ENCODE measurements at places on chromosomes 1 and 21.

DNA sequence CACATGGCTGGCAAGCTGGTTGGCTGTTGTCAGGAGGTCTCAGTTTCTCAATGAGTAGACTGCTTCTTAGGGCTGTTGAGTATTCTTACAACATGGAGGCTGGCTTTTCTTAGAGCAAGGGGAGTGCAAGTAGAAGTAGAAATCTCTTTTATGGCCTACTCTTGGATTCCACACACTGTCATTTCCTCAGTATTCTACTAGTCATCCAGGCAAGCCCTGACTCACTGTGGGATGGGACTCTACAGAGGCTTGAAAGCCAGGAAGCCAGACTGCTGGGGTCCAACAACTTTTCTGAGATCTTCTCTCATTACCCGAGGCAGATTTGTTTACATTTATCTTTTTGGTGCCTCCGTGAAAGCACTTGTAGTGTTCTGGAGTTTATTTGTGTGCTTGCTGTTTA is 196.2 kb upstream of the APP start:
- H3K4me3 ChIP-seq = no peak overlapping the region
- no peaks in the 10 kb centered on the region for H3K36me3 ChIP-seq
- no peak for DNase-seq
- no peak overlapping the region for H3K27ac ChIP-seq

GRCh38 chr1:153509729-153510354 is 25.9 kb downstream of the S100A6 start:
- H3K27ac ChIP-seq = no peak overlapping the region
- H3K4me1 ChIP-seq = peaks cover 29% of the 10 kb centered on the region
- H3K4me3 ChIP-seq = no peak overlapping the region
- DNase-seq = no peak
- H3K27me3 ChIP-seq = no peaks in the 10 kb centered on the region

- no peak overlapping the region for H3K4me3 ChIP-seq
- no peak for DNase-seq
- no peaks in the 10 kb centered on the region for H3K27me3 ChIP-seq
Observed at GRCh38 chr1:174744886-174745285, 254.9 kb upstream of the CACYBP start.

DNA sequence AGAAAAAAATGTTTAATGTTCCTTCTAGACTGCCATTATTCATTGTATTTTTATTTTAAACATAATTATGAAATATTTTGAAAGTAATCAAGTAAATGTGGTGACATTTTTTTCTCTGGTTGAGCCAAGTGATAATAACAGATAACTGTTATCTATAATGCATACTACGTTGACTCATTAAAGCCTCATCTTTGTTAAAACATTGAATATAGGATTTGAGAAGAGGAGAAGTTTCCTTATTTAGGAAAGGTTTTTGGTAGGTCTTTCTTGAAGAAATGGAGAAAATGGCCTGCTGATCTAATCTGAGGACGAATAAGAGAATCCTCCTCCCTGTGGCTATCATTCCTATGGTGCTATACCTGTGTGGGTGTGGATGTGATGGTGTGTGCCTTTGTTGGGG is 89.0 kb downstream of the NFIA start:
- DNase-seq = no peak
- no peaks in the 10 kb centered on the region for H3K36me3 ChIP-seq

GRCh38 chr21:38478782-38479181 is 19.5 kb downstream of the ERG start:
- peaks cover 2% of the 10 kb centered on the region for H3K27me3 ChIP-seq
- H3K27ac ChIP-seq = no peak overlapping the region
- H3K36me3 ChIP-seq = no peaks in the 10 kb centered on the region

- H3K36me3 ChIP-seq = no peaks in the 10 kb centered on the region
- H3K27ac ChIP-seq = no peak overlapping the region
- H3K4me1 ChIP-seq = no peaks in the 10 kb centered on the region
- no peaks in the 10 kb centered on the region for H3K27me3 ChIP-seq
- no peak for DNase-seq
- no peak overlapping the region for H3K4me3 ChIP-seq
Observed at GRCh38 chr1:175824079-175824478, 80.7 kb upstream of the TNR start.
